ENCODE measurements at places on chromosomes 2 and 18.
A peak's percentile ranks its signal among the peaks of the same experiment; 100 is the strongest.

GRCh38 chr2:219595256-219595655 is 2.4 kb upstream of the STK11IP start:
- peak; percentile 82 for DNase-seq

DNA sequence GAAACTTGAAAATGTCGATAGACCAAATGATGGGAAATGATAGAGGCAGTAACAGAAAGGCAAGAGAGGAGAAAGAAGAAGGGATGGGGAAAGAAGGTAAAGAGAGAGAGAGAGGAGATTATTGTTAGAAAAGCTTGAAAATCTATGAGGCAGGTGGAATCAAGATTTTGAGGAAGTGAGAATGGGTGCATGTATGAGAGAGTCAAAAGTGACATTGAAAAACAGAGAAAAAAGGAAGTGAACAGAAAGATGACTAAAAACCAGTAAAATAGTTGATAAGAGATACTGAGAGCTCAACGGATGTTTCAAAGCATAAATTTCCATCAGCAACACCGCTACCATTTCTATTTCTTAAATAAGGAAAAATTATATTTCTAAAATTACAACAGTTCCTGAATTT is 327.4 kb upstream of the CWC22 start:
- no peak for DNase-seq

GRCh38 chr2:231341100-231341499 is 54.4 kb upstream of the B3GNT7 start:
- DNase-seq, result no peak

GRCh38 chr2:25078170-25079049 is 36.5 kb downstream of the EFR3B start:
- DNase-seq, result no peak

- DNase-seq, result no peak
Measured at GRCh38 chr2:225290757-225291400, 108.6 kb upstream of the NYAP2 start.

DNA sequence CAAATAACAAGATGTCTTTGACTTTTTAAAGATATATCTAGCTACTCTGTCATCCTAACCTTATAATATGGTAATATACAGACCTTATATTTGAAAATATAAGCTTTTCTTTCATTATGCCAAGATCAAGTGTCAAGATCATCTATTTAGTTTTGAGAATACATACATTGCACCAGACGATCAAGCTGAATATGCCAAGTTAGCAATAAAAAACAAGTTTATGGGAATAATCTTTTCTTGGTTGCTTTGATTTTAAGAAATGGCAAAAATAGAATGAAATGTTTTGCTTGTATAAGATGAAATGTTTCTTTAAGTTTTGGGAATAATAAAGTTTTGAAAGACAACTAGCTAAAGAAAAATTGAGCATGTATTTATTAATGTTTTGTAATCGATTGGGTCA is 163.8 kb downstream of the DPP4 start:
- no peak for DNase-seq

DNA sequence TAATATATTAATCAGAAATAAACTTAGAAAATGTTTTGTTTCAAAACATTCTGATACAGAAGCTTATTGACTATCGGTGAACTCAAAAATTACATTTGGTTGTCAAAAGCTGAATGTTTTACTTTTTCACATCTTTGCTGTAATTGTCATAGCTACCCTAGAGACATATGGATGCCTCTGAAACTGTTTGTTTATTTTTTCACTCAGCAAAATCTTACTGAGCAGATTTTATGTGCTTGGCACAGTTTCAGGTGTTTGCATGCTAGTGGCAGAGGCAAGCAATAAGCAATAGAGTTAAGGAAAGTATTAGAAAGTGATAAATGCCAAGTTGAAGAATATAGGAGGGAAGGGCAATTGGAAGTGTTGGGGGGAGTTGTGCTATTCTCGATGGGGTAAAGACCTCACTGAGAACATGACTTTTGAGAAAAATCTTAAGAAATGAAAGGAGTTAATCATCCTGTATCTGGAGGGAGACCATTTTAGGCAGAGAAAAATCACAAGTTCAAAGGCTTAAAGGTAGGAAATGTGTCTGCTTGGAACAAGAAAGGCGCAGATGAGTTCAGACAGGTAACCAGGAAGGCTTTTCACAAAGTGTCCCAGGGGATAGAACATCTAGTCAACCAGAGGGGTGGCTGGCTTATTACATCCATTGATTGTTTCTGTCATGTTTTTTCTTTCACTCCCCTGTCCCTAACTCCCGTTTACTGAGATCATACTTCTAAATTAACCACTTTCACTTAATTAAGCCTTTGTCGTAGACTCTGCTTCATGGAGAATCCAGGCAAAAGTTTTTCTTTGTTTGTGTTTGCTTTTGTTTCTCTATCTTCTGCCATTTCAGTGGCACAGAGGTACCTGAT is 27.2 kb upstream of the COBLL1 start:
- no peak for DNase-seq

- DNase-seq, result no peak
Measured at GRCh38 chr2:47488870-47489584, 86.1 kb downstream of the MSH2 start.

DNA sequence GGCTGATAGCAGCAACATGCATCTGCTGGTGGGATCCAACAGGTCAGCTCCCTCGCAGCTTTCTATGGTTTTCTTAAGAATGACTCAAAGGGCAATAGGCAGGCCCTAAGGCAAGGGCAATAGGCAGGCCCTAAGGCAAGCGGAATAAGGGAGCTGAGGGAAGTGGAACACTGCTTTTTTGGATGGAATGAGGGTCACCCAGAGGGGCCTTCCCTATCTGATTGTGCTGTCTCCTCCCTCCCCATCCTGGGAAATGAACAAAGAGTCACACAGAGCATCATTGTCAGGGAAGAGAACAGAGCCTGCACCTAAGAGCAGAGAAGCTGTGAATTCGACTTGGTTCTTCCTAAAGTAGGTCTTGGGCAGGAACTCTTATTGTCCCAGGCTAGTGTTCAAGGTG is 43.3 kb upstream of the PTPRM start:
- DNase-seq, result no peak

- no peak for DNase-seq
Measured at GRCh38 chr2:80700961-80701360, 396.4 kb upstream of the LRRTM1 start.

DNA sequence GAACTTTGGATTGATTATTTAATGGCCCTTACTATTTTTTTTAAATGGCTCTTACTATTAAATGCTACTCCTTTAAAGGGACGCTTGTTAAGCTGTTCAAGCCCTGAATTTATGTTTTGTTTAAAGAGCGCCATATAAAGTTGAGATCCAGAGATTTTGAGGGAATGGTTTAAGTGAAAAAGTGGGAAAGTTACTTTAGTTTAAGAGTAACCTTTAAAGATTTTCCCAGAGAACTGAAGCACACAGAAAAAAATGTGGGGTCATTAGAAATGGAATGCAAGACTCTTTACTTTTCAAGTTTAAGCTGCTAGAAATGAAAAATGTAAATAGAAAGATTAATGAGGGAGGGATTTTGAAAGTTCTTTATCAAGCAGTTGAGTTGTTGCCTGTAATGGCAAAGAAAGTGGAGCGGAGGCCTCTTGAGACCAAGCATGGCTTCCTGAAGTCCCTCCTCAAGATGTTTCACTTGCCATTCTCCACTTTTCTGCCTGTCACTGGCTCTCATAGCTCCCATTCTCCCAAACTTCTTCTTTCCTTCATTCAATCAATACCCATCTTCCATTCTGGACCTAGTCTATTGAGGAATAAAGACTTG is 93.2 kb downstream of the KCNS3 start:
- no peak for DNase-seq

DNA sequence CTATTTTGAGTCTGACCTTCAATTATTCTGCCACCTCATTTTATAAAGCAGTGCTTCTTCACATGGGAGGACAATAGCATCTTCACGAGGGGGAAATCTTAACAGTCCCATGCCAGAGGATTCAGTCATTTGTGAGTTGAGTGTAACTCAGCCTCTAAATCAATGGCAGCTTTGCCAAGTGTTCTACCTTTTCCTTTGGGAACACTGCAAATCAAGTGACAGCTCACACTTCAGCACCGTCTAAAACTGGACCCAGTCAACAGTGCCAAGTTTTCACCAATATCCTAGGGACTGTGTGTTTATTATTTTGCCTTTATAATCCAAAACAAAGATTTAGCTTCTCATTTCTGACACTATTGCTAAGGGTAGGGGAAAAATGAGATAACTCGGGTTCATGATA is 133.6 kb downstream of the FIGN start:
- no peak for DNase-seq

- DNase-seq, result no peak
Measured at GRCh38 chr2:164538240-164538866, 82.9 kb downstream of the GRB14 start.

- DNase-seq, result no peak
Measured at GRCh38 chr2:75287624-75288316, 88.5 kb upstream of the TACR1 start.

GRCh38 chr2:147227313-147227712 is 617.5 kb upstream of the ACVR2A start:
- DNase-seq, result no peak

DNA sequence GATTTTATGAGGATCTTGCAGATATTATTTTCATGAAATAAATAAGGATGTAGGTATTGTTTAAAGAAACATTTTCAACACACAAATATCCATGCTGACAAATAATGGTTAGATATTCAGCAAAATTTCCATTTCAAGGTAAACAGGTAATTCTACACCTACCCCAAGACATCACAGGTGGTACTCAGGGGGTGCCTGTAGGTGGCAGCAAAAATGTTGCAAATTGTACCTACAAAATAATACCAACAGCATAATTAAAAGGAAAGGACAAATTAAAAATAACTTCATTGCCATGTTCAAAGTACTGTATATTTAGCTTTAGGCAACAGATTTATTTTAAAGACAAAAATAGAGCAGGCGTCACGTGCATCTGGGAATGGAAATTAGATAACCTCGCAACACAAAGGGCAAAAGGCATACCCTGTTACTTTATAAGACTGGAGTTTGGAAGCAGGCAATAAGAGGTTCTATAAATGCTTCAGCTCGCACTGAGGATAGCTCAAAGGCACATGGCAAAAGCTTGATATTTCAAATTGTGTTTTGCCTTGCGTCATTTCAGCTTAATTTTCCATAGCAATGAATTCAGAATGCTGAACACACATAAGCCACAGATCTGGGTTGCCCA is 630.5 kb downstream of the TDRD15 start:
- no peak for DNase-seq

DNA sequence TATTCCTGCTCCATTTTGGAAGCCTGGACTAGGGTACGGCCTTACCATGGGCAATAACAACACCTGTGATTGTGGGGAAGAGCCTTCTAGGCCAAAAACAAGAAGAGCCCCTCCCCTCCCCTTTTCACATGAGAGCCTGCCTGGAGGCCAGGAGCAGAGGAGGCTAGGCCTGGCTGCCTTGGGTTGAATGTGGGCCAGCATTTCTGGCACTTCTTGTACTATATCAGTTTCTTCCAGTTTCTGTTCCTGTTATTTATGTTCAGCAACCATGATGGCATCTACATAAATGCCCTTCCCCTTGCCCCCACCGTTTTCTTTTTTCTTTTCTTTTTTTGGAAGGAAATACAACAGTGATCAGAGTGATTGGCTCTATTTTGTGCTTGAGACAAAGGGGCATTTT is 58.4 kb downstream of the KCTD18 start:
- DNase-seq, result no peak

- DNase-seq, result no peak
Measured at GRCh38 chr2:138110453-138111083, 146.3 kb downstream of the HNMT start.

GRCh38 chr2:208326016-208326415 is 60.0 kb downstream of the PIKFYVE start:
- no peak for DNase-seq

- DNase-seq, result no peak
Measured at GRCh38 chr2:174931724-174932123, 73.5 kb downstream of the CHN1 start.

GRCh38 chr2:64226611-64227010 is 82.4 kb upstream of the PELI1 start:
- no peak for DNase-seq

GRCh38 chr2:226256709-226257376 is 542.8 kb downstream of the IRS1 start:
- no peak for DNase-seq

DNA sequence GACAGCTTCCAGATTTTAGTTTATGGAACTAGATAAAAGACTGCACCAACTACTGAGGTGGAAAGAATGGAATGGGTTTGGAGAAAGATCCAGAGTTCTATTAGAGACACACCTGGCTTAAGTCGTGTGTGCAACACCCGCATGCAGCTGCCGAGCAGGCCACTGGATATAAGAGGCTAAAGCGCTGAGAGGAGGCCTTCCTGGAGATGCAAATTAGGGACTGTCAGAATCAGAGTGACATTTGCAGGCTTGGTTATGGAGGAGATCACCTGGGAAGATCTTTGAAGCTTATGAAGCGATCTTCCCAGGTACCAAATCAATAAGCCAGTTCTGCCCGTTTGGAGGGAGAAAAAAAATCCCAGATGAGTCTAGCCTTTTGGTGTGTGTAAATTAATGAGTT is 30.4 kb upstream of the KLHL29 start:
- no peak for DNase-seq

GRCh38 chr2:45218931-45219339 is 209.7 kb upstream of the SIX2 start:
- DNase-seq, result no peak

DNA sequence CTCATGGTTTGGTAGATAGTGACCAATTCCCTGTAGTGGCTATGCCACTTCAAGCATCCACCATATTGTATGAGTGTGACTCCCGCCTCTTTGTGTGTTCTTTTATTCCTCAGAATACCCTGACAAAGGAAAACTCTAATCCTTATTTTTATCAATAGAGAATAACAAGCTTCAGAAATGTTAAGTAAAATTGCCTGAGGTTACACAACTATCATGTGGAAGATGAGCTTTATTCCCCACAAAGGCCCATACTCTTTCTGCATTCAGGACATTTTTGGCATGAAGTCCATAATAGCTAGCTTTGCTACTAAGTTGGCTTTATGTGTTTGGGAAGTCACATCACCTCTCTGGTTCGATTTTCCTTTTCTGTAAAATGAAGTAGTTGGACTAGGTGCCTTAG is 276.8 kb downstream of the PIK3C3 start:
- DNase-seq, result no peak

GRCh38 chr2:205975082-205975949 is 110.7 kb downstream of the INO80D start:
- DNase-seq, result no peak

- DNase-seq, result no peak
Measured at GRCh38 chr18:55266981-55267380, 307.7 kb upstream of the CCDC68 start.

- no peak for DNase-seq
Measured at GRCh38 chr2:185802926-185803325, 64.3 kb downstream of the FSIP2 start.

- no peak for DNase-seq
Measured at GRCh38 chr2:56001947-56002346, 78.4 kb upstream of the EFEMP1 start.

DNA sequence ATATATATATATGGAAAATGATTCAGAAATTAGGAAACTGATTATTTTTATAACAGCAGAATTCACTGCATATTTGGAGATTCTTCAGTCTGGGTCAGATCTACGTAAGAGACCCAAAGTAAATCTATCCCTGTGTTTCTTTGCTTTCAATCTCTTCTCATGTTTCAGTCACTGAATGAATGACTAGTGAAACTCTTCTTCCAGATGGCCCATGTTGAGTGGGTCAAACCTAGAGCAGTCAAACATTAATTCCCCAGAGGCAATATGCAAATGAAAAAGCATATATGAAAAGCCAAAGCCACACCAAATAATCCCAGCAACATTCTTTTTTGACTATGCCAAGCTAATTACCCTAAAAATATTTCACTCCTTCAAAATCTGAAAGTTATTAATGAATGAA is 317.3 kb downstream of the RBM43 start:
- DNase-seq, result no peak

All from ovary (tissue), 10 donors.